Activated CD4-positive, alpha-beta T cell treated with anti-CD3 and anti-CD28 coated beads, Interleukin-2, Interleukin-4, amounts not matched to agents 100 ng/mL and 50 ng/mL, durations not matched to agents 16 hours and 8 hours (primary cell): ENCODE measurements at places on chromosomes 3 and 15.

DNA sequence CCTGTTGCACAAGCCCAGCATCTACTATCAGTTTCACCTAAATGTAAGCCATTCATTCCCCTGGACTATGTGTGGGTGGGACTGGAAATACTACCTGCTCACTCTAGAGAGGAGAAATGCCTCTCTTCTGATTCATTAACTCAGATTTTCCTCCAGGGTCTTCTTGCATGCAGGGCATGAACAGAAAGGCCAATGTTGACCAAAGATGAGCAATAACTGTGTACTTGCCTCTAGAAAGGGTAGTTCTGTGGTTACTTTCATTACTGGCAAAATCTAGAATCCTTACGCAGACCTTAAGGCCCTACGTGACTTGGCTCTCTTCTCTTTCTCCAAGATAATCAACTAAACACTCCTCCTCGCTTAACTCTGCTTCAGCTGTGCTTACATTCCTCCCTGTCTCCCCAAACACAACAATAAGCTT lies 81.4 kb upstream of the PSMD6 start:
- no peak for DNase-seq

DNA sequence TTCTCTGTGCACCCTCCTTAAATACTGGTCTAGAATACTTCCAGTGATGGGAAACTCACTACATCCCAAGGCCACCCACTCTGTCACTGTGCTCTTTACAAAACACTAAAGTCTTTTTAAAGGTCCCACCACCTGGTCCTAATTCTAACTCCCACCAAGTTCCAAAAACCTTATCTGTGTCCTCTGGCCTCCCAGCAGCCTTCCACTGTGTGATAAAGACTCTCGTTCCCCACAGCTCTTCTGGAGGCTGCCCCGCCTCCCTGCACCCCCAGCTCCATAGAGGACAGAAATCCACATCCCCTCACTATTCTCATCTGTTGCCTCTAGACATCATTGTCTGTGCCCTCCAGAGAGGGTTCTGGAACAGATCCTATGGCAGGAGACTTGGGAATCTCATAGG lies 276.4 kb downstream of the FAM43A start:
- DNase-seq, result no peak

DNA sequence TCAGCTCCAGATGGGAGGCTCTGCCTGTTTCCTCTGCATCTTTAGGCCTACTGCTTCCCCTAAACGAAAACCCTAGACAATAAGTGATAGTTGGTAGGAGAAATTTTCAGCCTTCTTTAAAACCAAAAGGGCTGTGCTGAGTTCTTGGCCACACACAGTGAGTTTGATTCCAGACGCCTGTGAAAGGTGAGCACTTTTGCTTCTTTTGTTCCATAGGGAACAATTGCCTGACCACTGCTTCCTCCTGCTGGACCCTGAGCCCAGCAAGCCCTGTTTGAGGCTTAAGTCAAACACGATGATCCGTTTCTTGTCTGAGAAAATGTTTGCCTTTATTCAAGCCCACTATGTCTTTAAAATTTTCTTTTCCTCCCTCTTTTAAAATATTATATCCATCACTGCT lies 493.9 kb downstream of the ZIC1 start:
- DNase-seq, result no peak

DNA sequence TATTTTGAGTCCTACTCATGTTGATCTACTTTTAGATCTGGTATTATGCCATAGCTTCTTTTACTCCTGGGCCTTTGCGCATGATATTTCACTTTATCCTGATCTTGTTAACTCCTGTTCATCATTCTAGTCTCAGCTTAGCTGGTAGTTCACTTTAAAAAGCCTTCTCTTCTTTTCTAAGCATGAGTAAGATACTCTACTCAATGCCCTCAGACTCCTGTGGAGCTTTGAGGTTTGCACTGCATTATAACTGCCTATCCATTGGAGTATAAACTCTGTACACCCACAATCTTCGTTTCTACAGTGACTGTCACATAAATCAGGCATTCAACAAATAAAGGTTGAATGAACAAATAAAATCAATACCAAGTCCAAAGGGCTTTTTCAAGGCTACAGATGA lies 357.9 kb upstream of the KCNH8 start:
- no peak for DNase-seq
